ENCODE measurements at places on chromosomes 2 and 18. TPM values are rescaled to one million over a fixed set of nuclear protein-coding genes. Genes with fewer than 3 reads are reported as not detected.

Gene CELF4
- total RNA-seq = 50.9 TPM

Gene SCN3A
- total RNA-seq = 194 TPM

Gene BMP10
- not detected for total RNA-seq

Gene MAP2
- total RNA-seq = 767 TPM

Gene FAM228A
- 3.7 TPM for total RNA-seq

Gene ALK
- total RNA-seq = 0.98 TPM

Gene RAB17
- not detected for total RNA-seq

Gene KYNU
- total RNA-seq = under 0.01 TPM

Gene ERBB4
- total RNA-seq = 99.1 TPM

Gene STPG4
- total RNA-seq = 0.49 TPM

Gene MAP4K4
- total RNA-seq = 169 TPM

Gene SMAD2
- total RNA-seq = 42.5 TPM

Gene ACTG2
- 0.98 TPM for total RNA-seq

Gene HRH4
- not detected for total RNA-seq

Gene ASPRV1
- 1.7 TPM for total RNA-seq

Gene UCN
- 1.2 TPM for total RNA-seq

Gene KHK
- total RNA-seq = 5.9 TPM

Gene RSAD2
- total RNA-seq = 2.0 TPM

Gene MLPH
- 0.98 TPM for total RNA-seq

Gene CDKL4
- 5.7 TPM for total RNA-seq

Gene RALBP1
- total RNA-seq = 26.1 TPM

Gene COPS9
- total RNA-seq = 49.2 TPM

Gene ANKRD30B
- total RNA-seq = not detected

Gene BUB1
- total RNA-seq = 6.1 TPM
